Activated CD4-positive, alpha-beta T cell treated with anti-CD3 and anti-CD28 coated beads, Interleukin-10, Interleukin-2, amounts not matched to agents 100 ng/mL and 50 ng/mL, durations not matched to agents 16 hours and 8 hours (primary cell): ENCODE measurements at places on chromosomes 12 and 14.
A peak's percentile ranks its signal among the peaks of the same experiment; 100 is the strongest.

DNA sequence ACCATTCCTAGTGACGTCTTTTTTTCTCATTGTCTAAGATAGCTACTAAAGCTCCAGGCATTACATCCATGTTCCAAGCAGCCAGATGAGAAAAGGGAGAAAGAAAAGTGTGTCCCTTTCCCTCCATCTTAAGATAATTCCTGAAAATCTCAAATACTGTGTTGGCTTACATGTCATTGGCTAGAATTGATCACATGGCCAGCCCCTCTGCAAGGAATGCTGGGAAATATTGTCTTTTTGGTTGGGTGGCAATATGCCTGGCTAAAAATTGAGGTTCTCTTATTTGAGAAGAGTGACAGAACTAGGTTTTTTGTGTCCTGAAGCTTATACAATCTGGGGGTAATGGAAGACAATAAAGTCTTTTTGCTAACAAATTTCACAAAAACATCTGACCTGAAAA is 264.3 kb downstream of the RPAP3 start:
- DNase-seq = no peak

- no peak for DNase-seq
Observed at GRCh38 chr14:89310211-89310610, 106.8 kb downstream of the FOXN3 start.

DNA sequence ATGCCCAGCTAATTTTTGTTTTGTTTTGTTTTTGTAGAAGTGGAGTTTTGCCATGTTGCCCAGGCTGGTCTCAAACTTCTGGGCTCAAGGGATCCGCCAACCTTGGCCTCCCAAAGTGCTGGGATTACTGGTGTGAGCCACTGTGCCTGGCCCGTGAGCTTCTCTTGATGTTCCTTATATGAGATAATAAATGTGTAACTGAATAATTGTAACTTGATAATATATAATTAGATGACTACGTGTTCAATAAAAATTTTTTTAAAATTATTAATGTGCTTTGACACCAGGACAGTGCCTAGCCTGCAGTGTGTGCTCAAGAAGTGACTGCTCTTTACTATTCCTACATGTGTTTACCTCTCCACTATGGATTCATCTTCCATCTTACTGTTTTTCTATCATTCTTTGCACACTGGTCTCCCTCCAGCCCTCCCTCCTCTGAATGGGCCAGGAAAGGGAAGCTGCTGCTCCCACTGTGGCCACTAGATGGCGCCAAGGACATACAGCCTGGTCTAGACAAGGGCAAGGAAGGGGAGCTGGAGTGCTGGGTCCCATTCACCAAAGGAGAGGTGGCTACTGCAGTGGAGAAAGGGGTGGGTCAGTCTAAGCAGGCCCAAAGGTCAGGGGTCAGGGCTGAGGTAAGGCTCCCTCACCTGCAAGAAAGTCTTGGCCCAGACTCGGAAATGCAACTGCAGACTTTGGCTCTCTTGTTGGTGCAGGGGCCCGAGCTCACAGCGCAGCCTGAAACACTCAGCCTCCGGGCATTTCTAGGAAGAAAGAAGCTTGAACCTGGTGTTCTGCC is 14.7 kb upstream of the ZNF385A start:
- DNase-seq = peak; percentile 88

DNA sequence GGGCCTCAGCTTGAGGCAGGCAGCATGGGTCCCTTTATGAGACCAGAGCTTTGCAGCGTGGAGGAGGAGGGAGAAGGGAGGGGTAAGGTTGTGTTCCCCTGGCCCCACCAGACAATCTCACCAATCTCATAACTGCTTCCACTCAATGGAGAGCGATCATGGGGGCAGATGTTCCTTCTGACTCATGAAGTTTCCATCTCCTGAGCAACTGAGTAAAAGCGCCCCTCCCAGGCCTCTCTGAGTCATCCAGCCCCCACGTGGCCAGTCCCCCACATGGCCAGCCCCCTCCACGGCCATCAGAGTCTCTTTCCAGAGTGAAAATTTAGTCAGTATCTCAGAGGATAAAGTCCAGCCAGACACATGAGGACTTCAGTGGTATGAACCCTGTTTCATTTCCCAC is 39.2 kb upstream of the PLXNC1 start:
- peak; percentile 61 for DNase-seq

GRCh38 chr12:93167331-93167730 is 210.4 kb upstream of the NUDT4 start:
- DNase-seq = no peak

GRCh38 chr14:100472094-100472455 is 115.1 kb downstream of the BEGAIN start:
- DNase-seq = no peak

DNA sequence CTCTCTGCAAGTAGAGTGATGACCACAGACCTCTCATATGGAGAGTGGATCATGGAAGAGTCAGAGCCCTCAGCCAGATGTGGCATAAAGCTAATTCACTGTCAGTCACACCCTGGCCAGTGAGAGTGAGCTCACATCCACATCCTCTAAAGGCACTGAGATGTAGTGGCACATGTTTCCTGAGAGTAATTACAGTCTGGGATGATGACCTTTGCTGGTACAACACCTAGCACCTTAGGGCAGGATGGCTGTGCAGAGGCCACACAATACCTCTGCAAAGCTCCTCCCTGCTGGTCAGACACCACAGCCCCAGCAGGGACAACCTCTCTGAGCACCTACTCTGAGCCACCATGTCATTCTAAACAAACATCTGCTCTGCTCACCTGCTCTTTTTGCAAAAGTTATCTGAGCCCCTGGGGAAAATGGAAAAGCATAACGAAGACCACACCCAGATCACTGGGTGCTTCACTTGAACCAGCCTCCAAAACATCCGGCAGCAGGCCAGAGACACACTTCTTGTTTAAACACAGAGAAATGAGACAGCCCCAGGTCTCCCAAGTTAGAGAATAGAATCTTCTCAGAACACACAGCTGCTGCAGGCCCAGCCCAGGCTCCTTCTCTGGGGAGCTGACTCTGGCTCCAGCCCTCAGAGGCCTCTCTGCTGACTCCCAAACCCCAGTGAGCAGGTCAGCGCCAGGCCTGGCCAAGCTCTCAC is 30.3 kb downstream of the PITPNM2 start:
- DNase-seq = peak; percentile 56

- peak; percentile 6 for DNase-seq
Observed at GRCh38 chr14:90109858-90110257, 48.1 kb downstream of the KCNK13 start.

- DNase-seq = no peak
Observed at GRCh38 chr14:98900798-98901197, 371.2 kb downstream of the BCL11B start.

GRCh38 chr12:46435029-46435428 is 62.5 kb upstream of the SLC38A2 start:
- no peak for DNase-seq

DNA sequence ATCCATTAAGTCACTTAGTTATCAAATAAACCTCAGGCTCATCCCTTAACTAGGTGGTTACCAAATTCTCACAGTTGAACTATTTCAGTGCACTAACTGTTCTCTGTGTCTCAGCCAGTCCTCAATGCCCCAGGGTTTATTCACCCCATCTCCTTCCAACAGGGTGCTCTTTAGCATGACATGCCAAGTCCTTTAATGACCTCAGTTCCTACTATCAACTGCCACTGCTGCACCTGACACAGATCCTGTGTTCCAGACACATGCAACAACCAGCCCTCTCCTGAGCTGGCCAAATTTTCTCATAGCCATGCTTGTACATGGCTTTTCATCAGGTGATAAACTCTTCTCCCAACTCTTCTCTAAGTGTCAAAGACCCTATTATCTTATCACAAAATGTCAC is 80.0 kb downstream of the ATXN2 start:
- no peak for DNase-seq

- no peak for DNase-seq
Observed at GRCh38 chr14:89469210-89470198, 52.5 kb upstream of the FOXN3 start.

- no peak for DNase-seq
Observed at GRCh38 chr12:56645201-56645716, 525 bp downstream of the ATP5F1B start.

- no peak for DNase-seq
Observed at GRCh38 chr12:114774197-114774596, 90.2 kb upstream of the TBX3 start.

DNA sequence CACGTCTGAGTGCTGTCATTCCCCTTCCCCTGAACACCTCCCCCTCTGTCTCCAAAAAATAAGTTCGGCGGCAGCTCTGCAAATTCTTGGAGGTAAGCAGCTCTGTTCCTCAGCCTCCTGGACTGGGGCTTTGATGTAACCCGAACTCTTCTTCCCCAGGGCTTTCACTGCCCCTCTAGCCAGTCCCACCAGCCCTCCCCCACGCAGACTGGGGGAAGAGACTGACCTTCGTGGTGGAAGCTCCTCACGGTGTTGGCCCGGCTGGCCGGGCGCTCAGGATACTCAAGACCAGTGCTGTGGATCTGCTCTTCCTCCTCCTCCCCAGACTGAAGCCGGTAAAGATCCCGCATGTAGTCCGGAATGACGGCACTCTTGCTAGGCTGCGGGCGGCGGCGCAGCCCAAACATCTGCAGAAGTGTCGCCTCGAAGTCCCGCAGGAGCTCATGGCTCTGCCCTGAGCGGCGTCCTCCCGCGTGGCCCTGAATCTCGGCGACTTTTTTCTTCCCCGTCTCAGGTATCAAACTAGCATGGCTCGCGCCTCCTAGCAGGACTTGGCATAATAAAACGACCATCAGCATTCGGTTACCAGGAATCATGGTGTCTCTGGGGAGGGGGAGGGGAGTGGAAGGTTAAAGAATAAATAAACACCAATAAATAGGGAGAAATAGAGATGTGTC is 4.9 kb downstream of the BMP4 start:
- no peak for DNase-seq

DNA sequence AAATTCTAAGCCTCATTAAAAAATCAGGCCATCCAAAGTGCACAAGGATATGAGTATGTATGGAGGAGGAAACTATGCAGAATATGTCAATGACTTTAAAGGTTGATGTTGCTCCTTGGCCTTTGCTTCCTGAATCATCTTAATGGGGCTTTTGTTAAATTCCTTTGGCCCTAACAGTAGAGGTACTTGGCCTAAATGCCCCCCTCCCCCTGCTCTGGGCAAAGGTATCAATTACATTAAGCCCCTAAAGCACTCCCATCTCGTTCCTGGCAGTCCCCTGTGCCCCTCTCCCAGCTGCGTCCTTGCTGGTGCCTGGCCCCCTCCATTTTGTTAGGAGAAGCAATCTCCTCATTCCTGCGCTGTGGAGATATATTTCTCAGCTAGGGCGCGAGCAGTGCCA is 4.8 kb downstream of the COPZ1 start:
- no peak for DNase-seq

- no peak for DNase-seq
Observed at GRCh38 chr14:64691376-64691775, 12.8 kb upstream of the PLEKHG3 start.

DNA sequence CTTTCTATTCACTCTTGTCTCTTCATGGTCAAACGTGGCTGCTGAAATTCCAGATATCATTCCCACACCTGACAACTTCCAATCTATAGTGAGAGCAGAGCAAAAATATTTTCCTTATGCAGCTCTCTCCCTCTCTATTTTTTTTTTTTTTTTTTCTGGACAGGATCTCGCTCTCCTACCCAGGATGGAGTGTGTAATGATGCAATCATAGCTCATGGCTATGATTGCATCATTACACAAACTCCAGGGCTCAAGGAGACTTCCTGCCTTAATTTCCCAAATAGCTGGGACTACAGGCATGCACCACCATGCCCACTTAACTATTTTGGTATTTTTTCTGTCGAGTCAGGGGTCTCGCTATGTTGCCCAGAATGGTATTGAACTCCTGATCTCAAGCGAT is 1398.9 kb downstream of the AACS start:
- DNase-seq = no peak
